Esophagus muscularis mucosa (tissue), 4 donors: ENCODE measurements at places on chromosomes 13 and 19. TPM values are rescaled to one million over a fixed set of nuclear protein-coding genes. Genes with fewer than 3 reads are reported as not detected.
A peak's percentile ranks its signal among the peaks of the same experiment; 100 is the strongest.

NOVA2 gene
- 4.2 TPM for total RNA-seq

TSHZ3 gene
- total RNA-seq: 22.0 TPM

EIF3K gene
- total RNA-seq: 445 TPM

GRCh38 chr13:64723724-64724123 lies 2506.4 kb downstream of the PCDH9 start:
- H3K27me3 ChIP-seq: no peaks in the 10 kb centered on the region
- H3K27ac ChIP-seq: no peak overlapping the region
- H3K4me3 ChIP-seq: no peak overlapping the region
- no peak for DNase-seq
- peaks cover 5% of the 10 kb centered on the region for H3K4me1 ChIP-seq

DNA sequence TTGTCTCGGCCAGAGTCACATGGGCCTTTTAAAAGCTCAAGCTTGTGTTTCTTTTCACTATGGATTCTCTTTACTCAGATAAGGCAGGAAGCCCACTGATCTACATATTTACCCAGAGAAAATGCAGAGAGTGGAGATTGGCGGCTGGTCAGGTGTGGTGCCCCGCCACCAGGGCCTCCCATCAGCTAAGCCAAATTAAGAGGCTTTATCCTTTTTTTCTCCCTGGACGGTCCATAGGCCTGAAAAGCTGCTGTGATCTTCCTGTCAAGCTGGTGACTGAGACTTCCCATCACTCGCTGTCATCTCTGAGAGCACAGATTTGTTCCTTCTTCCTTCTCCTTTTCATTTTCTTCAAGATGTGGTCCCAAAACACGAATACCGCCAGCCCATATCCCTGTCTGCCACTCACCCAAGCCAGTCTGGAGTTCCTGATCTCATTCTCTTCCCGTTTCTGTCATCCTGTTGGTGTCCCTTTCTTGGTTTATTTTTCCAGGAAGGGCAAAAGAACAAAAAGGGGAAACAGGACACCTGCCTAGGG lies 1.9 kb downstream of the SAFB start:
- peaks cover 82% of the 10 kb centered on the region for H3K4me1 ChIP-seq
- H3K27ac ChIP-seq: peak overlapping the region; percentile 96
- H3K36me3 ChIP-seq: peaks cover 7% of the 10 kb centered on the region
- H3K4me3 ChIP-seq: peak overlapping the region; percentile 98

- no peak overlapping the region for H3K4me3 ChIP-seq
- H3K36me3 ChIP-seq: peaks cover 5% of the 10 kb centered on the region
- no peak for DNase-seq
- no peaks in the 10 kb centered on the region for H3K27me3 ChIP-seq
- H3K4me1 ChIP-seq: no peaks in the 10 kb centered on the region
Measured at GRCh38 chr13:100273552-100273951, 184.7 kb downstream of the PCCA start.

- H3K4me1 ChIP-seq: peaks cover 10% of the 10 kb centered on the region
- H3K36me3 ChIP-seq: no peaks in the 10 kb centered on the region
- no peak for DNase-seq
- H3K4me3 ChIP-seq: no peak overlapping the region
Measured at GRCh38 chr19:38021352-38021751, 114.3 kb downstream of the SIPA1L3 start.

DNA sequence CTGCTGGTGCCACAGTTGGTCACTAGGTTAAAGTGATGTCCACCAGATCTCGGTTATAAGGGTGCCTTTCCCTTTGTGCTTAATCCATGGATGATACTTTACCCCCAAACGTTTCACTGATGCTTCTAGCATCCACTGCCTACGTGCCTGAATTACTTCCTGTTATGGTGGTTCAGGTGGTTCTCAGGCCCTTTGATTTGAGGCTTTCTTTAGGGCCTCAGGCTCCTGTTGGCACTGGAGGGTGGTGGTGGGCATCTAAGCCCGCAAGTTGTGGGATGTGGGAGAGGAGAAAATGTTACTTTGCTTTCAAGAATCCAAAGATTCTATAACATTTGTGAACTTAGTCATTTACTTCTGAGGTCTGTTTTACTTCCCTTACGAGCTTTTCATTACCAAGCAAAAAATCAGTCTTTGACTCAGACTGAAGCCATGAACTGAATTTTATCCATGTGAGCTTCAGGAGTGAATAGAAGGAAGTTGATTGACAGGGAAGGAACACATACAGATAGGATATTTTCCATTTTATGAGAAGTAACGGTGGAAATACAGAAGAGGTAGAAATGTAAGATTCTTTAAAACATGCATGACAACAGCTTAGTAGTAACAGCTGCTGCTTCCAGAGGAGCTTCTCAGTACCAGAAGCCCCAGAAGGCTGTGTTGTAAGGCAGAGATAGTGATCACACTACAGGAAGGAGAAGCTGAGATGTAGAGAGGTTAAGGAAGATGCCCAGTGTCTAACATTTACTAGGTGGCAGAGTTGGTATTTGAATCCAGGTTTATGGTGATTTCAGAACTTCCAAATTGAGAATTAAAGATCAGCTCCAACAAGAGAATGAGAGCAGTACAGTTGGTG lies 65.0 kb downstream of the ARHGEF7 start:
- H3K36me3 ChIP-seq: no peaks in the 10 kb centered on the region
- peaks cover 53% of the 10 kb centered on the region for H3K4me1 ChIP-seq
- H3K4me3 ChIP-seq: no peak overlapping the region

DNA sequence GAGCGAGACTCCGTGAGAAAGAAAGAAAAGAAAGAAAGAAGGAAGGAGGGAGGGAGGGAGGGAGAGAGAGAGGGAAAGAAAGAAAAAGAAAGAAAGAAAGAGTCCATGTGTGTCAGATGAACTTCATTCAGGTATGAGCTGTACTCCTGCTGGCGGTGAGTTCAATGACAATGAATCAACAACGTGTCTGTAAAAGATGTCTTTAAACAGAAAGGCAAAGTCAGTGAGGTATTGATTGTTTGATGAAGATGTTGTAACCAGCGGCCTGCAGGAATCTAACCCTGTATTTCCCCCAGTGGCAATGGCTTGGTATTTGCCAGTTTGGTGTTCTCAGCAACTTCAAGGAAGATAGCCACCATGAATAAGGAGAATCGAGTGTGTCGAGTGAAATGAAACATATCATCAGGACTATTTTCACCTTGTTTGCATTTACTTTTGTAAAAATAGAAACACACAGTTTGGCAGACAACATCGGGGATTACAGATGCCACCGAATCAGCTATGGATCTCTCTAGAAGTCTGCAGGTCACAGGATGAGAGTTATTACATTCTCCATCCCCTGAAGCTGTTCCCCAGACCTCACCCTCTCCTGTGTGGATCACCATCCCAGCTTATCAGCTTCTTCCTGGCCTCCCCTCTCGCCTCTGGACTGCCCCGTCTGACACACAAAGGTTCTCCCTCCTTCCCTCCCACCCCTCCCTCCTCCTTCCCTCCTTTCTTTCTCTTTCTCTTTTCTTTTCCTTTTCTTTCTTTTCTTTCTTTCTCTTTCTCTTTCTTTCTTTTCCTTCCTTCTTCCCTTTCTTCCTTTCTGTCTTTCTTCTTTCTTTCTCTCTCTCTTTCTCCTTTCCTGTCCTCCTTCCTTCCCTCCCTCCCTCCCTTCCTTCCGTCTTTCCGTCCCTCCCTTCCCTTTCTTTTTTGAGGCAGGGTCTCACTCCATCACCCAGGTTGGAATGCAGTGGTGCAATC lies 8.2 kb upstream of the SBK3 start:
- DNase-seq: no peak
- H3K4me3 ChIP-seq: no peak overlapping the region
- H3K27me3 ChIP-seq: peaks cover 12% of the 10 kb centered on the region

DNA sequence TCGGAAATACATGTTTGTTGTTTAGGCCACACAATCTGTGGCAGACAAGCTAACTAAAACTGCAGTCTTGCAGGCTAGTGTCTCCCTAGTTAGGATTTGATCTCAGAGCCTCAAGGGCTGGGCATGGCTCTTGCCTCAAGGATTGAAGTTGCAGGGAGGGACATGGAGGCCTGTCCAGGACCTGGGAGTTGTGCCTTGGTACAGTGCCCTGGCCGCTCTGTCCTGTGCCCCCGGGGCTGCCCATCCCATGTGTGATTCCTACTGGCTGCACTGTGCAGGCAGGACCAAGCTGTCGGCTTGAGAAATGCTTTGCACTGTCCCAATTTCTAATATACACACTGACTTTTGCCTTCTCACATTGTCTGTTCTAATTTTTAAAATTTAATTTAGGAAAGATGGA lies 7.5 kb upstream of the ZNF256 start:
- H3K36me3 ChIP-seq: peaks cover 6% of the 10 kb centered on the region
- no peaks in the 10 kb centered on the region for H3K27me3 ChIP-seq
- no peak overlapping the region for H3K4me3 ChIP-seq
- DNase-seq: no peak
- no peaks in the 10 kb centered on the region for H3K4me1 ChIP-seq

ANGPTL4 gene
- total RNA-seq: 28.3 TPM

NLRP9 gene
- total RNA-seq: not detected

GRCh38 chr13:67549331-67549730 lies 319.2 kb upstream of the PCDH9 start:
- DNase-seq: no peak
- H3K27me3 ChIP-seq: no peaks in the 10 kb centered on the region
- no peaks in the 10 kb centered on the region for H3K36me3 ChIP-seq
- no peak overlapping the region for H3K27ac ChIP-seq
- no peaks in the 10 kb centered on the region for H3K4me1 ChIP-seq

KASH5 gene
- not detected for total RNA-seq

GRCh38 chr19:45527731-45528130 lies 20.5 kb downstream of the VASP start:
- peak overlapping the region; percentile 10 for H3K27ac ChIP-seq
- H3K36me3 ChIP-seq: peaks cover 19% of the 10 kb centered on the region
- peaks cover 31% of the 10 kb centered on the region for H3K4me1 ChIP-seq
- H3K4me3 ChIP-seq: no peak overlapping the region
- DNase-seq: no peak

DNA sequence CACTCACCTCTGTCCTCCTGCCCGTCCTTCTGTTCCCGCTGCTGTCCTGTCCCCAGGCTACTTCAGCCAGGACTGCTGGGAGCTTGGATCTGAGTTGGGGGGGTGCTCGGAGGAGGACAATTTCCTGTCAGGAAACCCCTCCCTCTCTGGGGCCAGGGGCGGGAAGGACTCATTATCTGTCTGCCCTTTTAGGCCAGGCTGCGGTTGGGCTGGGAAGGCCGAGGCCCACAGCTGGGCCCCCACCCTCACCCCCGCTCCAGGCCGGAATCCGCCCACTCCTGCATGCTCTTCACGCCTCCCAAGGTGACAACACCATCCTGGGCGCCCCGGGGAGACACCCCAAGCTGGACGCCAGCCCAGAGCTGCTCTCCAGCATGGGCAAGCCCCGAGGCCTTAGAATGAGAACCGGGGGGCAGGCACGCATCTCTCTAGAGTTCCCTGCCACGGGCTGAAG lies at the start of gene EXOC3L2:
Gene EXOC3L2 (minus strand): TSS at position 74 of the 454 bp plus-strand sequence. CDS start 6,362 bp downstream, outside the sequence.
- peaks cover 14% of the 10 kb centered on the region for H3K4me1 ChIP-seq
- H3K36me3 ChIP-seq: no peaks in the 10 kb centered on the region
- H3K4me3 ChIP-seq: peak within 1 kb of the TSS; percentile 15
- no peaks in the 10 kb centered on the region for H3K27me3 ChIP-seq

DNA sequence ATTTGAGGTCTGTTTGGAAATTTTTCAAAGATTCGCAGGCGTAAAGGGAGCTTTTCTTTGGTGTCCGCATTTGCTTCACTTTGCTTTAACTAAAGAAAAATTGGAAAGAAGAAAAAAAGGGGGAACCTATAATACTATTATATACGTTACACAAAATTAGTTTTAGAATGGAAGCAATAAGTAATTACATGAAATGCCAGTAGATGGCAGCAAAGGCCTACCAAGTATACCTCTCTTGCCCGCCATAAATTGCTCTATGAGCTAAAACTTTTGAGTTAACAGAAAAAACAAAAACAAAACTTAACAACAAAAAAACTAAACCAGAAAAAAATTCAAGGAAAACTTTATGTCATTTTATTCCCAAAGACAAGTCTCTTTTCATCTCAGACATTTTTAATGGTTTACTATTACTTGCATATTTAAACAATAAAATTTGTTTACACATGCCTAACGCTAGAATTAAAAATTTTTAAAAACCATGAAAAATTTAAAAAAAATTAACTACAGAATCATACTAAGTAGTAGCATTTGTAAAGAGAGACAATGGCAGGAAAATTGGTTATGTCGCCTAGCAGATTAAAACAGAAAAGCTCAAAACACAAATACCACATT lies 271.4 kb downstream of the NALCN start:
- H3K4me1 ChIP-seq: no peaks in the 10 kb centered on the region
- no peaks in the 10 kb centered on the region for H3K36me3 ChIP-seq
- H3K27ac ChIP-seq: no peak overlapping the region
- no peak for DNase-seq

- no peaks in the 10 kb centered on the region for H3K27me3 ChIP-seq
- H3K36me3 ChIP-seq: no peaks in the 10 kb centered on the region
- H3K4me1 ChIP-seq: no peaks in the 10 kb centered on the region
- no peak overlapping the region for H3K27ac ChIP-seq
- no peak for DNase-seq
- no peak overlapping the region for H3K4me3 ChIP-seq
Measured at GRCh38 chr13:25844559-25845434, 207.0 kb downstream of the SHISA2 start.

GRCh38 chr13:76879883-76880270 lies 6.3 kb downstream of the KCTD12 start:
- H3K27me3 ChIP-seq: no peaks in the 10 kb centered on the region
- peak overlapping the region; percentile 44 for H3K27ac ChIP-seq
- no peak for DNase-seq

GRCh38 chr13:113742000-113742441 lies 17.0 kb upstream of the TMEM255B start:
- no peak for DNase-seq
- H3K4me3 ChIP-seq: no peak overlapping the region
- H3K4me1 ChIP-seq: no peaks in the 10 kb centered on the region
- no peak overlapping the region for H3K27ac ChIP-seq
- H3K36me3 ChIP-seq: no peaks in the 10 kb centered on the region
